Left forelimb (tissue), 1 donor: ENCODE measurements at places on chromosomes 6 and 20.
A peak's percentile ranks its signal among the peaks of the same experiment; 100 is the strongest.

DNA sequence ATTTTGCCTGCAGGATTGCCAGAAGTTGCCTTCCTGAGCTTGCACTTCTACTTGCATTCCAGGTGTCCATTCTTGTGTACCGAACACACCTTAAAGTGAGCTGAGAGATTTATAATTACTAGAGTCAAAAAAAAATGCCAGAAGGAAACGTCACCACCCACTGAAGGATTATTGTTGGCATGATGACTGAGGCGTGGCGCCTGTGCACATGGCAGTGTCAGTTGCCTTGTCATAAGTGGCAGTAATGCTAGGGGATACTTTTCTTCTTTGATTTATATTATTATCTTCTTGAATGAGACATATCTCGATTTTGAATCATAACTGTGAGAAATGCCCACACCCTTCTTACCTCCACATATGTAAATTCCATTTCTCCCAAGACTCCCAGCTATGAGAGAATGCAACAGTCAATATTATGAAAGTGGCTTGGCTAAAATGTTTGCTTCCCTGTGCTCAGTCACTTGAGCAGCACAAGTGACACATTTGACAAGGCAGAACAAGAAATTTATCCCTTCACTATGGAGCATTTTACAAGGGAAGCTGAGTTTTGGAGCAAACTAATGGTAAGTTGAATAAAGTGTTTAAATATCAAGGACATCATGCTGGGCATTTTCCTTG lies 149.5 kb upstream of the SASH1 start:
- DNase-seq = no peak

GRCh38 chr20:44406572-44407137 lies 51.2 kb downstream of the HNF4A start:
- DNase-seq = no peak

- peak; percentile 36 for DNase-seq
Observed at GRCh38 chr20:58646703-58647102, 4.4 kb upstream of the STX16 start.

- DNase-seq = no peak
Observed at GRCh38 chr6:137304020-137304780, 85.0 kb upstream of the IFNGR1 start.

GRCh38 chr6:168964138-168964835 lies 289.4 kb downstream of the THBS2 start:
- no peak for DNase-seq

DNA sequence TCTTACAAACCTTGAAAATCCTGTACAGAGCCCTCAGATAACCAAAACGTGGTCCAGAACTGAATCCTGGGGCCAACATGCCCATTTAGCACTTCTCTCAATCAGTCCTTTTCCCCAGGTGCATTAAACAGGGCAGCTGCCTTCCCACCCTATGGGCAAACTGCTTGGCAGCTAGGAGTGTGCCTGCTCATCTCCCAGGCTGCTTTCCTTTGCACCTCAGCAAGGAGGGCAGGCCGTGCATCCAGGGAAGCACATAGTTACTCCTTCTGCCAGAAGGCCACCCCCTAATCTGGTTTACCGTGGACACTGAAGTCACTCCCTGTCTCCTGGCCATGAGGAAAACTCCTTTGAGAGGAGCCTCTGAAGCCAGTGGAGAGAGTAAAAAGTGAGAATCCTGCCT lies 10.0 kb downstream of the PKIG start:
- no peak for DNase-seq

GRCh38 chr20:46088409-46089166 lies 1.2 kb downstream of the NCOA5 start:
- DNase-seq = no peak

- no peak for DNase-seq
Observed at GRCh38 chr6:165983112-165984072, 184.3 kb downstream of the TBXT start.
